ENCODE measurements at places on chromosomes 16 and 17. TPM values are rescaled to one million over a fixed set of nuclear protein-coding genes. Genes with fewer than 3 reads are reported as not detected.

DNA sequence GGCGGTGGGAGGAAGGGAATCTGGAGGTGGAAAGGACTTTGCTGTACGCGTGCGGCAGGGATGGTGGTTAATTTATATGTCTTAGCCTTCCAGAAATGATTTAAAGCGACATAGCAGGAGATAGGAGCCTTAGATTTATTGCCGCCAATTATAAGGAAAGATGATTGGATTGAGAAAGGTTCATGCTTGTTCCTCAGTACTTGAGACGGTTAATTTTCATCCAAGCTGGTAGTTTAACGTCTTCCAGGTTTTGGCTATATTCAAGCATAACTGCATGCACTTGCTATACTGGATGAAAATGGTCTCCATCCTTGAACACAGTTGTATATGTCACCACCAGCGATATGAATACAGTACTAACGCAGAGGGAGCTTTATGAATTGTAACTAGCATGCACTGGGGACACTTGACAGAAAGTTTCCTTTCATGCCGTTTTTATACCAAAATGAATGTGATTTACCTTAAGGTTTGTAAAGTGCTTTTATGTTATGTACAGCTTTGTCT is 610 bp upstream of the PEX12 start:
- H3K4me1 ChIP-seq = no peaks in the 10 kb centered on the region
- H3K27me3 ChIP-seq = peaks cover 12% of the 10 kb centered on the region
- no peak for DNase-seq
- H3K36me3 ChIP-seq = peaks cover 22% of the 10 kb centered on the region
- H3K4me3 ChIP-seq = peak overlapping the region; percentile 94
- peak overlapping the region; percentile 63 for H3K27ac ChIP-seq

DNA sequence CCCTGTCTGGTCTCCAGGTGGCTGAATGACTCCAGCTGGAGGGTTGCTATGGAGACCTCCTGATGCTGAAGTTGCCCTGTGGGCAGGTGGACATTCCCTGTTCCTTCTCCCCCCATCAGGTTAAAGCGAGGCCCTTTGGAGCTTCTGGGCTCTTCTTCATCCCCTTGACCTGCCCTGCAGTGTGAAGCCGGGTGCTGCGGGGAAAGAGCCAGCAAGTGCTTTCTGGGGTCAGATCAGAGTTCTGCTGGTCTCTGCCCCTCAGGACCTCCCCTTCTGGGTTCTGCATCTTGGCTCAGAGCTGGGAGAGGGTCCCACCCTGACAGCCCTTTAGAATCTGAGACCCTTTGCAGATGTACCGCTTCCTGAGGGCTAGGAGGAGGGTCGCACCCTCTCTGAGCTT is 25.1 kb downstream of the NKD1 start:
- H3K27me3 ChIP-seq = peaks cover 60% of the 10 kb centered on the region
- no peak overlapping the region for H3K27ac ChIP-seq
- no peak overlapping the region for H3K4me3 ChIP-seq
- no peaks in the 10 kb centered on the region for H3K36me3 ChIP-seq
- no peak for DNase-seq
- H3K4me1 ChIP-seq = no peaks in the 10 kb centered on the region

- no peak for DNase-seq
- peak overlapping the region; percentile 53 for H3K27ac ChIP-seq
- H3K36me3 ChIP-seq = peaks cover 62% of the 10 kb centered on the region
- H3K4me1 ChIP-seq = peaks cover 13% of the 10 kb centered on the region
These were observed 2.0 kb upstream of the TTYH2 start for GRCh38 chr17:74211141-74211911.

- H3K27ac ChIP-seq = no peak overlapping the region
- H3K36me3 ChIP-seq = peaks cover 24% of the 10 kb centered on the region
- no peaks in the 10 kb centered on the region for H3K27me3 ChIP-seq
These were observed 3.8 kb upstream of the STAT5B start for GRCh38 chr17:42279776-42280630.

- H3K4me3 ChIP-seq = no peak overlapping the region
- DNase-seq = no peak
- H3K27me3 ChIP-seq = peaks cover 11% of the 10 kb centered on the region
These were observed 144.0 kb downstream of the SOX9 start for GRCh38 chr17:72264682-72265405.

DNA sequence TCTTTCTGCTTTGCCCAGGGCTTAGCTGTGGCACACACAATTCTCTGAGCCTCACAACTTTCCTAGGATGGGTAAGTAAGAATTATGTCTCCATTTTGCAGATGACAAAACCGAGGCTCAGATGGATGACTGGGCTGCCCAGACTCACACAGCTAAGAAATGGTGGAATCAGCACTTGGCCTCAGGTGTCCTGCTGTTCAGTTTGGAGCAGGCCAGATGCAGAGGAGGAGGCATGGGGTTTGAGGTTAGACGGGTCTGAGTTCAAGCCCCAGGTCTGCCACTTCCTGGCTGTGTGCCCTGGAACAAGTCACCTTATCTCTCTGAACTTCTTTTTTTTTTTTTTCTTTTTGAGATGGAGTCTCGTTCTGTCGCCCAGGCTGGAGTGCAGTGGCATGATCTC is 1.7 kb upstream of the MEOX1 start:
- H3K27ac ChIP-seq = no peak overlapping the region
- no peak overlapping the region for H3K4me3 ChIP-seq
- H3K4me1 ChIP-seq = peaks cover 7% of the 10 kb centered on the region

DNA sequence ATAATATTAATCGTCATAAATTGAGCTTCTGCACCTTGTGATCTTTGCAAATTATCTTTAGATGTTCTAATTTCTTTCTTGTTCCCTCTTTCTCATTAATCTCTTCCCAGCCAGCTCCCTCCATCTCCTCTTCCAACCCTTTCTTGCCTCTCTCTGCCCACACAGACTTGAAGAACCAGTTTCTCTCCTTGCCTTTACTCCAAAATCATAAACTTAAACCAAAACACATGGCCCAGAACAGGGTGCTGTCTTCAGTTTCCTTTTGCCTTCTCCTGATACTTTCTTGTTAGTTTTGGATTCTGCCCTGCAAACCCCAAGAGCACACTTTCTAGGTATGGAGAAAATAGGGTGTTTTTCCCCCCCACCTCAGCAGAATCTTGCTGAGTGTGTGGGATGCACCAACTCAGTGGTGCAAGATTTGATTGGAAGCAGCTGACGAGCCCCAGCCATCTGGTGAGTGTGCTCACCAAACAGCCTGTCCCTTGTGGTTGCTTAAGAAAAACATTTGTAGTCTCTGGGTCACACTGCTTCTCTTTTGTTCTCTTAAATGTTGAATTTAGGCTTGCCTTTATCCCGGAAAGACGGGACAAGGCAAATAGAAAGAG is 175.8 kb upstream of the MAF start:
- H3K4me3 ChIP-seq = no peak overlapping the region
- H3K4me1 ChIP-seq = peaks cover 8% of the 10 kb centered on the region
- no peak for DNase-seq

- peaks cover 12% of the 10 kb centered on the region for H3K36me3 ChIP-seq
- peaks cover 51% of the 10 kb centered on the region for H3K4me1 ChIP-seq
- no peaks in the 10 kb centered on the region for H3K27me3 ChIP-seq
- peak overlapping the region; percentile 43 for H3K4me3 ChIP-seq
- DNase-seq = peak; percentile 60
These were observed 457.9 kb downstream of the SLC39A11 start for GRCh38 chr17:72634621-72635020.

GRCh38 chr17:35708149-35708548 is 23.3 kb upstream of the RASL10B start:
- H3K27me3 ChIP-seq = no peaks in the 10 kb centered on the region
- peaks cover 16% of the 10 kb centered on the region for H3K4me1 ChIP-seq
- peaks cover 24% of the 10 kb centered on the region for H3K36me3 ChIP-seq
- no peak overlapping the region for H3K4me3 ChIP-seq
- H3K27ac ChIP-seq = peak overlapping the region; percentile 56
- no peak for DNase-seq

TMEM88 gene
- total RNA-seq = 2.9 TPM

STAT5B gene
- total RNA-seq = 45.8 TPM

PTX4 gene
- not detected for total RNA-seq

All from Calu3 (cell line).